T follicular helper cell (primary cell): ENCODE measurements at places on chromosomes 1 and 21.

- peak; percentile 31 for DNase-seq
Measured at GRCh38 chr1:12617511-12617900, 504 bp downstream of the DHRS3 start.

DNA sequence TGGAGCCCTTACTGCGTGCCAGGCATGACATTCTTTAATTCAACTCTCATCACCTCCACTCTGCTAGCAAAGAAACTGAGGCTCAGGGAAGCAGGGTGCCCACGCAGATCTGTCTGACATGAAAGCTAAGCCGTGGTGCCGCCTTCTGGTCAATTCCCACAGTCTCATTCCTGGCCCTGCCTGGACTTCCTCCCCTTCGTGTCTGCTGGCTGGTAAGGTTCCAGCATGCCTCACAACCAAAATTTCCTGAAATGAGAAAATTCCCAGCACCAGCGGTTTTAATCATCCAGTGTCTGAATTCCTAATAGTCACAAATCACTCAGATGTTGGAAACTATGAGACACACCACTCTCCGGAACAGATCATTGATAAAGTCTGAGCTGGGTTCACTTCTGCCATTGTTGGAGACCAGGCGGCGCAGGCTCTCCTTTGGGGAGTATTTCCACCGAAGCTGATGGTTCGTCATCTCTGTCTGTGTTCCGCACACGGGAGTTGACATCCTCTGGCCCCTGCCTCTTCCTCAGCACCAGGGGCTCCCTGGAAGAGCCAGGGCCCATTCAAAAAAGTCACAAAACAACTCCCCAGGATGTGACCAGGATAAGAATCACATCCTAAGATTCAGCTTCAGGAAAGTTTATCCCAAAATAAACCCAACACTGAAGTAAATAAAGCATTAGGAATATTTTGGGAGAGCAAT, 167.7 kb downstream of the PLPP3 start:
- DNase-seq, result no peak

DNA sequence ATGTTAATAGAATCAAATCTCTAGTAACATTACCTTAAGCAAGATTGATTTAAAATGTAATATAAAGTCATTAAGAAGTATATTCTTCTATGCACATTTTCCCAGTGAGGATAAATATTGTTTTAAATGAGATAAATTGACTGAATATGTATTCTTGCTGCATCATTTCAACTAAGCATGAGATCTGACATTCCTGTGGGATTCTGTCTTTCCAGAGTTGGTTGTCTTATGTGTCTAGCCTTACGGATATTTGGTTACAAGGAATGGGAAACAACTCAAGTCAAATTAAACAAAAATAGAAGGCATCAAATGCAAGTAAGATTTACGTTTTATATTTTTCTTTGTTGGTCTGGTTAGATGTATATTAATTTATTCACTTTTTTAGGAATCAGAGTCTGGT, 287.5 kb downstream of the PTGER3 start:
- no peak for DNase-seq

- no peak for DNase-seq
Measured at GRCh38 chr1:108072212-108072611, 107.2 kb upstream of the VAV3 start.

GRCh38 chr1:14141656-14142055, 441.7 kb downstream of the PRDM2 start:
- DNase-seq, result no peak

DNA sequence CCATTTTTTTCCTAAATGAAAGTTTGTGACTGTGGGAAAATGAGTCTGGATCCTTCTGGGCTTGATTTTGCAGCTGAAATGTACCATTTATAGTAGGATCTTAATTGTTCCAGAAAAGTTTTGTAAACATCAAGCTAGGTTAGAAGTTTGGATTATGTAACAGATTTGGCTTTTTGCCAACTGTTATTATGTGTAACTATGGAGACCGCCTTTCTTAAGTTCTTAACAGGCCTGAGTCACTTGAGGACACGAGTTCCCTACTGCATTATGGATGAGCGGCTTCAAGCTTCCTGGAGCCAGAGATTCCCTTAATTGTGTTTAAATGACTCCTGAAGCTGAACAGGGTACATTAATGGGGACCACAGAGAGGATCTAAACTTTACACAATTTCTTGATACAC, 22.2 kb downstream of the SLC25A33 start:
- DNase-seq, result no peak

GRCh38 chr1:220914283-220915116, 35.3 kb downstream of the HLX start:
- DNase-seq, result no peak

DNA sequence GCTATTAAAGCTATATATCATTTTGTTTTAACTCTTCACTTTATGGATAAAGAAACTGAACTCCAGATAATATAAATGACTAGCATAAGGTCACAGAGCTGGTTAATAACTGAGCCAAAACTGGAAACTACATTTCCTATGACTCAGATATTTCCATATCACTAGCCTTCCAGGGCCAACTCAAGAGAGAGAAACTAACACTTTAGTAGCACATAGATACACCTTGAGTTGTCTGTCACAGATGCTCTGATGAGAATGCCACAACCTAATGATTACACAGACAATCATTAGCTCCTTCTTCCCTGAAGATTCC, 40.7 kb downstream of the NME7 start:
- no peak for DNase-seq

- DNase-seq, result no peak
Measured at GRCh38 chr1:170604065-170604464, 59.9 kb upstream of the PRRX1 start.

DNA sequence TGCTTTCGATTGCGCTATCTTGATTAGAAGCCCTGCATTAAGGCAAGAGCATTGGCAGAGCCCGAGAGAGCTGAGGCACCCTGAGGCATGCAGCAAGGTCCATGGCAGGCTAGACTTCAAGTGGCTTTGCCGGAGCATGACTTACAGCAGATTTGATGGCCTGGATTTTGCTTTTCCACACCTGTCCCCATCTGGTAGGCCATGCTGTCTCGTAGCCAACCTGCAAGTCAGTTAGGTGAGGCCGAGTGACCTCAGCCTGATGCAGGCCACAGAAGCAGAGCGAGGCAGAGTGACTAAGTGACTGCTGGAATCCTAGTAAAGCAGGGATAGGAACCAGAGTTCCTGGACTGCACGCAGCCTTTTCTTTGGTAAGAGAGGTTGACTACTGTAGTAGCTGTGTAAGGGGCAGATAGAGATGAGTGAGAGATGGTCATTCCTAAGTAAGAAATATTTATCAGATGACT, 148.9 kb downstream of the PBX1 start:
- DNase-seq, result no peak

- no peak for DNase-seq
Measured at GRCh38 chr21:37904856-37905255, 11.4 kb downstream of the KCNJ6 start.

- DNase-seq, result no peak
Measured at GRCh38 chr1:205770618-205771017, 4.7 kb downstream of the RAB29 start.

DNA sequence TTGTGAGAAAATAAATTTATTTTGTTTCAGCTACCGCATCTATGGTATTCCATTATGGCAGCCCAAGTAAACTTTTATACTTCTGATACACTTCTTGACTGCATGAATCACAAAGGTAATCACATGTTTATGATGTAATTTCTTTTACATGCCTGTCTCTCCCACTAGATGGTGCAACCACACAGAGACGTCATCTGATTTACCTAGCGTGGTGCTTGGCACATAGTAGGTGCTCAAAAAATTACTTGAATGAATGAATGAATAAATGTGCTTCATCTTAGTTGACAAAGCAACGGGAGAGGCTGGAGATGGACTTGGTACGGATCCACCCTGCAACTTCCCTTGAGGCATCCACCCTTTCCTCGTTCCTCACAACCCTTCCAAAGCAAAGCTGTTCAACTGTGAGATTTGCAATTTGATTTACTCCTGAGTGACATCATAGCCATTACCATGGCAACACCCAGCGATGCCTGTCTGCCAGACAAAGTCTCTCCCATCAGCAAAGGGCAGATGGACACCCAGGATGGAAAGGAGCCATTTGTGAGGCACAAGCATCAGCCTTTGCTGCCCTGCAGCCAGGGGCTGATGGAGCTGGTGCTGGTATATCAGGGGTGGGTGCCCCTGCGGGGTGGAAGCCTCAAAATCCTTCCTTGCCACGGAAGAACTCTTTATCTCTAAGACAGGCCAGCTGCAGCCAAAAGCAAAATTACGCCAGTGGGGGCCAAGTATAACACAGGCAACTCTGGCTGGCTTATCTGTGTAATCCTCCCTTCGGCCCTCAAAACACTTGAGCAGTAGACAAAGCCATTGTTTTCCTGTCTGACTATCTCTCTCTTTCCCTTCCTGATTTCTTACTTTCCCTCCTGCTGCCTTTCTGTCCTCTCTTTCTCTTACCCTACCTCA, 18.9 kb upstream of the VWA5B1 start:
- DNase-seq, result no peak

- DNase-seq, result no peak
Measured at GRCh38 chr1:155794605-155795245, 62.3 kb downstream of the GON4L start.

DNA sequence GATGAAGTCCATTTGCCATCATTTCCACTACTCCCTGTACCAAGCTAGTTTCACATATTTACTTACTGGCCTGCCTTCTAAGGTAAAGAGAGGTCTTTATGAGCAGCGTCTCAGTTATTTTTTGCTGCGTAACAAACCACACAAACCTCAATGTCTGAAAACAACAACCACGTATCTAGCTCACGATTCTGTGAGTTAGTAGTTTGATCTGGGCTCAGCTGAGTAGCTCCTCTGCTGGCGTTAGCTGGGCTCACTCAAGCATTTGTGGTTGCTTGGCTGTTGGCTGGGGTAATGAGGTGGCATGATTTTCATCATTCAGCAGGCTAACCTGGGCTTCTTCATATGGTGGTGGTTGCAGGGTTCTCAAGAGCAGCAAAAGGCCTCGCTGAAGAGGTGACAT, 225.4 kb downstream of the FOXD2 start:
- DNase-seq, result no peak

DNA sequence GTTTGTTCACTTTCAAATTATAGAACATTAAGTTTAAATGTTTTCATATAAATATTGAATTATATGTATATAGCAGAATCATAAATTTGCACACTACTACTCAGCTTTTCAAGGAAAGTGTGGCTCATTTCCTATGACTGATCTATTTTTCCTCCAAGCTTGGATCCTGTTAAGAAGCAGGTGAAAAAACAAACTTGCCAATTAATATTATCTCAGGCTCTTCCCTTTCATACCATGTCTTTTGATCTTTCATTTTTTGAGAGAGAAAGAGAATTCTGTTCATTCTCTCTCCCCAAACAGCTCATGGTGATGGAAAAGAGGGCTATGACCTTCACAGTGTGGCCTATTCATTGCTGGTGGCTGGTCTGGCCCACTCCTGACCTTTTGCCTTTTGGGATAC, 43.7 kb downstream of the SEC16B start:
- DNase-seq, result no peak

DNA sequence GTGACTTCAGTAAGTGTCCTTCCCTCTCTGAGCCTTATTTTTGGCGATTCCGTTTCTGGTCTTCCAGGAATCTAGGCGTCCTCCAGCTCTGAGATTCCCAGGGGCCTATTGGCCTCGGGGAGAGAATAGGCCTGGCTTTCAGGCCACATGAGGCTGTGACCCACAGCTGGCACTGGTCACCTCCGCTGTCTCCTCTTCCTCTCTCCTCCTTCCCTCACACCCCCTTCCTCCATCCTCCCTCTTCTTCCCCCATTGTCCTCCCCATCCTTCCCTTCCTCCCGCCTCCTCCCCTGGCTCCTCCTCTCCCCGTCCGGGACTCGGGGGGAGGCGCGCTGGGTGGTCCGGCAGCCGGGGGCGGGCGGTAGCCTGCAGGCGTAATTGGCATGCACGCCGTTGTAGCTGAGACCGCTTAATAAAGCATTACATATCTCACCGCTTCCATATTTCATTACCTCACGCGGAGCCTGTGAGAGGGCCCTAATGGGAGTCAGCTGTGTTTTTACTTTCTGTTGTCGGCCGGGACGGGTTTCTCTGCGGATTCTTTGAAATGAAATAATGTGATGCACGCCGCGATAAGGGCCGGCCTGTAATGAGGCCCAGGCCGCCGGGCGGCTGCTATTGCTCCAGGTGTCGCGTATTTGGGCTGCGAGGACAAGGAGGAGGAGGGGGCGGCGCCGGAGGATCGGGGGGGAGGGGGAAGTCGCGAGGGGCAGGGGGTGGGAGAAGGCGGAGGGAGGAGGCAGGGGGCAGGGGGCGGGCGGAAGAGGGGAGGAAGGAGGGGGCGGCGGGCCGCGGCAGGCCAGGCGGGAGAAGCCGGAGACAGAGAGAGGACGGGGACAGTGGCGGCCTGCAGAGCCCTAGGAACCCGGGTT, 95.3 kb downstream of the FOXD2 start:
- DNase-seq, result no peak

GRCh38 chr1:216641669-216642460, 81.4 kb downstream of the ESRRG start:
- DNase-seq, result no peak

DNA sequence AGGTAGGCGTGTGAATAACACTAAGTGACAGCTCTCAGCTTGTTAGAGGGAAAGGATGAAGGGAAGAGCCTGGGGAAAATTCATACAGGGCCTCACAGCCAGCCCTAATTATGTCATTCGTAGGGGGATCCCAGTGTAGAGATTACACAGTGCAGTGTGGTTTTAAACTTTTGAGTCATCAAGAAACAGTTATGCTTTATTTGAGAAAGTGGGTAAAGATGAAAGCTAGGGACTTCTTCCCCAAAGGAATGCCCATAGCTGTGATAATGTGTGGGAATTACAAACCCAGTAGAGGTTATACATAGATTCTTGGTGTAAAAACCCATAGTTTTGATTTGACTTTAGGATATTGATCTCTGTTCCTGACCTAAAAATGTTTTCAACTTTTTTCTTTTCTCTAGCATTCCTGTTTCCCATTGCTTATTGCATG, 1.9 kb downstream of the TTF2 start:
- DNase-seq, result no peak

- no peak for DNase-seq
Measured at GRCh38 chr1:25619101-25619890, 2.7 kb downstream of the MAN1C1 start.

DNA sequence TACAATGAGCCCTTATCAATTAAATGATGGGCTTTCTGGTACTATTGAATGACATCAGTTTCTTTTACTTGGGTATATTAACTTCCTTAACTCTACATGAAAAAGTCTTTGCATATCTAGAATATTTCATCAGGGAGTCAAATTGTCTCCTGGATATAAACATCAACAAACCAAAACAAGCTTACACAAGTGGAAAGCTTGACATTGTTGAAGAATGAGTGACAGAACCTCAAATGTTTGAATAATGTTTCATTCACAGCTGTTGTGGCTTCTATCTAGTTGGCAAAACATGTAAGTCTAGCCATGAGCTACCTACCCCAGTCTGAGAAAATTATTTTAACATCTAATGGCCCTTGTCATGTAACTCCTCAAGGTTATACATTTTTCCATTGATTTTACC, 604.8 kb upstream of the ADAMTS5 start:
- DNase-seq, result no peak

GRCh38 chr1:225155555-225155954, 226.1 kb downstream of the DNAH14 start:
- DNase-seq, result no peak

- no peak for DNase-seq
Measured at GRCh38 chr1:240801442-240801841, 189.5 kb upstream of the GREM2 start.

- no peak for DNase-seq
Measured at GRCh38 chr1:204560590-204561150, 44.5 kb downstream of the MDM4 start.
